ENCODE measurements at places on chromosomes 1 and 21.

- peak; percentile 47 for DNase-seq
These were observed 84.5 kb upstream of the SAMSN1 start for GRCh38 chr21:14630556-14631069.

- DNase-seq: peak; percentile 42
These were observed 55.0 kb upstream of the PAXBP1 start for GRCh38 chr21:32826329-32827167.

- no peak for DNase-seq
These were observed 87.8 kb upstream of the NRIP1 start for GRCh38 chr21:15152591-15152990.

GRCh38 chr1:223765719-223766340 is 53.5 kb downstream of the CAPN2 start:
- DNase-seq: no peak

GRCh38 chr1:76826072-76826845 is 41.0 kb upstream of the ST6GALNAC5 start:
- DNase-seq: no peak
